ENCODE measurements at places on chromosomes 5 and 9. TPM values are rescaled to one million over a fixed set of nuclear protein-coding genes. Genes with fewer than 3 reads are reported as not detected.

Gene TTC23L
- 2.5 TPM for polyA plus RNA-seq

- DNase-seq, result no peak
These were observed 83.8 kb upstream of the FCN1 start for GRCh38 chr9:135001526-135001925.

- no peak for DNase-seq
These were observed 148.3 kb downstream of the PRDM9 start for GRCh38 chr5:23655674-23656073.

DNA sequence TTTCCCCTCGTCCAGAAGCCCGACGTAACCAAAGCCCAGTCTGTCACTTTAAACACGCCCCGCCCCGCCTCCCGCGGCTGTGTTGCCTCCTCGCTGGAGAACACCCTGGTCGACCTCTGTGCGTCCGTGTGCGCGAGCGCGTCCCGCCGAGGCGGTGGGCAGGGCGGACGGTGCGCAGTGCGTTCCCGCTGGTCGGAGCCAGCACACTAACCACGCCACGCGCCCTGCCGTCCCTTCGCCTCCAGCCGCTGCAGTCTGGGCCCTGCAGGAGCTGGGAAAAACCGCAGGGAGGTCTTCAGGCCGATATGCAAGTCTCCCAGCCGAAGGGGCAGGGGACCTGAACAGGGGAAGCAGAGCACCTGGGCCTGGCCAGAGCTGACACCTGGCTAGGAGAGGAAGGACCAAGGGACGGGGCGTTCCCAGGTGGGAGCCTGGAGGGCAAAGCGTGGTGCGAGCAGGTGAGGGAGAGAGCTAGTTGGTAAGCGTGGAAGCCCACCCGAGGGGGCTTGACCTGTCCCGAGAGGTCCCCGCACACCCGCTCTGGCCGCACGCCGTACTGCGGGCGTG is 1.3 kb upstream of the PHPT1 start:
- no peak for DNase-seq

DNA sequence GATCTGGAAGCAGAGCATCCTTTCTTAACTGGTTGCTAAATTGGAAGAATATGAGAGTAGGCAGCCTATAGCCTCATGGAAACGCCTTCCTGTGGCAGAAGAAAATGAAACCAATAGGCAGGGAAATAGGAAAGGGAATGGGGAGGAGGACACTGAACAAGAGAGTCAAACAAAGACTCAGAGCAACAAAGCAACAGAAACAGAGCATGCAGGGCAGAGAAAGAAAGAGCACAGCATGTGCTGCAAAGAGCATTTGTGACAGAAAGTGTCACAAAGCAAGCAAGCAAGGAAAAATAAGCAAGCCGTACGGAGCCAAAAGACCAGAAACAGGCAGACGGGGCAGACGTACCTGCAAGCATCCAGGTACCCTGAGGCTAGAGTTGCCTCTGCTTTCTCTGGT is 123.1 kb downstream of the RAPGEF6 start:
- no peak for DNase-seq

- DNase-seq, result no peak
These were observed 376.0 kb upstream of the SMARCA2 start for GRCh38 chr9:1639166-1639565.

DNA sequence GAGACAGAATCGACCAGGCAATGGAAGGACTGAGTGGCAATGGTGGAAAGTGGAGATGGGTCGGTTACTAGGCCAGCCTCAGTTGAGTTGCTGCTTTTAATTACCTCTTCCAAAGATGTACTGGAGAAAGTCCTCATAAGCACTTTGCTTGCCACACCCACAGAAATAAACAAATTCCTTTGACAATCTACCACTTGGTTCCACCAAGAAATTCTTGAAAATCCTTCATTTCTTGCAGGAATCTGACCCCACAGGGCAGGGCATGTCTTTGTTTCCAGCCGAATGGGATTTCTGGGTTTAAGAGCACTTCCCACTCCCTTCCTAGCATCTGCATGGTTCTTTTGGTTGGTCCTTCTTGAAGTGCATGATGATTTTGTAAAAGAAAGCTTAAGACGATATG is 54.5 kb downstream of the ADAMTS12 start:
- no peak for DNase-seq

- DNase-seq, result no peak
These were observed 160.4 kb downstream of the MEF2C start for GRCh38 chr5:88722546-88723073.

DNA sequence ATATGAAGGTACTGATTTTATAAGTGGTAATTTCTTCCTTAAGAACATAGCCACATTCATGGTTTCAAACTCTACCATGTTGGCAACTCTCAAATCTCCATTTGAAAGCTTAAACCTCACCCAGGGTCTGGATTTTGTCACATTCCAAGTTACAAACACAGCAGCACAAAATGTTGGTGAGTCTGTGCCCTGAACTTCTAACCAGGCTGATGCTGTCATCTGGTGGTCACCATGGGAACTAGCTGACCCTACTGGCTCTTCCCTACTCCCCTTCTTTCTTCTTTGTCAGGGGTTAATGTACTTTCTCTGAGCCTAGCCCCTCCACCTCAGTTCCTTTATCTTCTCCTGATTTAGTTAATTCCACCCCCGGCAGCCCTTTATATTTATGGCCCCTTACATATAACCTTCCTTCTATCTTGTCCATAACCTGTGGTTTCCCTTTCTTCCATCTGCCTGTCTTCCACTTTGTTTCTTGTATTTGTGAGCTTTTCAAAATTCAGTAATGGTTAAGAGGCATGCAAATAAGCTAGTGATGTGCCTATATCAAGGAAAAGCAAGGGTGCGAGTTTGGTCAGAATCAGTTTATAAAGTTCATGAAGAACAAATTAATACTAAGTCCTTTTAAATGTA is 35.9 kb downstream of the TGFBR1 start:
- no peak for DNase-seq

- DNase-seq, result no peak
These were observed 22.5 kb downstream of the ADAMTSL1 start for GRCh38 chr9:18496256-18497000.

- no peak for DNase-seq
These were observed 92.7 kb downstream of the PCSK1 start for GRCh38 chr5:96340357-96340756.

DNA sequence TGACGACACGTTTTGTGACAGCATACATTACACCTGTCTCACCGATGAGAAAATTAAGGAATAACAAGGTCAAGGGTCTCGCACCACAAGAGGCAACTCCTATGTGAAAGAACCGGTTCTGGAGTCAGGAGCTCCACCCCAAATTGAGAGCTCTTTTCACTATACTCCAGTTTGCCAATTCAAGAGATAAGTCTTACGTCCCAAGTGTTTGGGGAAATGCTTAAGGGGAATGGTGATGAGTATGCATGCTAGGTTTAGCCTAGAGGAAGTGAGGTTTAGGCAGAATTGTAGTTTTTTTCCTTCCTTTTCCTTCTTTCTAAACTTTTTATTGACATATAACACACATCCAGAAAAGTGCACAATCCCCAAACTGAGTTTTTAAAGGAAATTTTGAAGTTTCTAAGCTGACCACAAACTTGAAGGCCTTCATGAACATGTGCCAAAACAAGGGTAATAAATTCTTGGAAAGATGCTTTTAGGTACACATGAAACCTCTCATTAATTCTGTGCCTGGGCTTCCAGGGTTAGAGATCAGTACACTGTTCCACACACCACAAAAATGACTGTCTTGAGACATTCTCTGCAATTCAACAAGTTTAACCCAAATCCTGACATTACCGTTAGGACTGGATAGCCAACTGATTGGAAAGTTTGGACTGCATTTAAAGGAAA is 127.6 kb upstream of the SLC1A3 start:
- no peak for DNase-seq

- DNase-seq, result no peak
These were observed 160.0 kb downstream of the C9orf152 start for GRCh38 chr9:110047955-110048402.

All from left renal pelvis (tissue), 4 donors.